Vagina (tissue), 2 donors: ENCODE measurements at places on chromosomes 1 and 21.

- DNase-seq = no peak
Measured at GRCh38 chr1:165899461-165899941, 72.1 kb downstream of the UCK2 start.

GRCh38 chr1:178543290-178543607 is 30.3 kb downstream of the TEX35 start:
- DNase-seq = no peak

DNA sequence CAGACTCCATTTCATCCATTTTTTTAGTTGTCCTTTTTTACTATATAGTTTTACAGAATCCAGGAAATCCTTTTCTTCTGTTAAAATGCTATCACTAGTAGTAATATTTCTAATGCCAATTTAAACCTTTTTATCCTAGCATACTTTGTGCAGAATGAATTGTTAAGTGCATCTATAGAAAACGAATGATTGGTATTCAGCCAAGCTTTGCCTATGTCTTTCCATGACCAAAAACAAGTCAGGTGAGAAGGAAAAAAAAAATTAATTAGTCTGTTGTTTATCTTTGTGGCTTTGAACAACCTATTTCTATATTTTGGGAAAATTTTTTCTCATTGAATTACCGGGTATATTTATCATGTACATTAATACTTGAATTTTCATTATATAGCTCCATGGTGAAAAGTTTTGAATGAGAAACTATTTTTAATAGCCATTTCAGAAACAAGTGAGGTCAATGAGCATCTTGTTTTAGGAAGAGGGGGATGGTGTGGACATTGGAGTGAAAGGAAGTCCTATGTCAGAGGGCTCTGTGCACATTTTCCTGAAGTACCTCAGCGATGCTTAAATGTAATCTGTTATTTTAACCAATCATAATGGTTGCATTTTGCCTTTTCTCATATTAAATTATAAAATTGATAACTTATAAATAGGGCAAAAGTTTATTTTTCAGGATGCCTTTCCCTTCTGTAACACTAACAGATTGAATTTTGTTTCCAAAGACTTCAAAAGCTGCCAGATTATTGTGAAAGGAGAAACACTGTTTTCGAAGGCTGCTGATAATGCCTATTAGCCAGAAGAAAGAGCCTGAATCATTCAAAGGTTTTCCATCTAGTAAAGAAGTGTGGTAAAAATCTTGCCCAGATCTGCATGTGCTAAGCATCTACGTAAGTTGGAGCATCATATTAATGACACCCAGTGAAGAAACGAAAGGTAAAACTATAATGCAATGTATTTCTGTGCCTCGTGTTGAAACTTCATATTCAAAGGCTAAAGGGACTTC is 73.8 kb upstream of the S1PR1 start:
- no peak for DNase-seq

- DNase-seq = no peak
Measured at GRCh38 chr21:36908260-36908908, 58.1 kb downstream of the HLCS start.

DNA sequence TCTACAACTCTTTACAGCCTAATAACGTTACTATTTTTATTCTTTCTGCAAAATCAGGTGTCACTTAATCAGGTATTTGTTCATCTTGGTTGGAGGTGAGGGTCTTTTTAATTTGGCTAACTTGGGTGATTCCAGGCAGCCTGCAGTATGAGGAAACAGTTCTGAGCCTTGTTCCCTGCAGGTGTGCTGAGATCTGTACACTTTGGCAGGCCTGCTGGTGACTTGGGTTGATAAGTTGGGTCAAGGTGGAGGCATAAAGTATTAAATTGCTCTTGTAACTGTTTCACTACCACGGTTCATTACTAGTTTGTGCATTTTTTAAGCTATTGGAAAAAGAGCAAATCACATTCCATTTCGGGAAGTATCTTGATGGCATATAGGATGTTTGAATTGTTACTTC is 10.0 kb downstream of the MAP3K21 start:
- no peak for DNase-seq

GRCh38 chr1:108041360-108042142 is 76.6 kb upstream of the VAV3 start:
- no peak for DNase-seq

DNA sequence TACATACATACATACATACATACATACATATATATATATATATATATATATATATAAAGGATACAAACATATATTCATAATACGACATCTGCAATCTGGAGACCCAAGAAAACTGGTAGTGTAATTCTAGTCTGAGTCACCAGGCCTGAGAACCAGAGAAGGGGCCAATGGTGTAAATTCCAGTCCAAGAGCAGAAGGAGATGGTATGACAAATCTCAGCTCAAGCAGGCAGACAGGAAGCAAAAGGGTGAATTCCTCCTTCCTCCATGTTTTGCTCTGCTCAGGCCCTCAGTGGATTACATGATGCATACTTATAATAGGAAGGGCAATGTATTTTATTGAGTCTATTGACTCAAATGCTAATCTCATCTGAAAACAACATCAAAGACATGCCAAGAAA is 1060.4 kb upstream of the TMPRSS15 start:
- no peak for DNase-seq

GRCh38 chr1:197017558-197018146 is 40.3 kb downstream of the CFHR5 start:
- no peak for DNase-seq

DNA sequence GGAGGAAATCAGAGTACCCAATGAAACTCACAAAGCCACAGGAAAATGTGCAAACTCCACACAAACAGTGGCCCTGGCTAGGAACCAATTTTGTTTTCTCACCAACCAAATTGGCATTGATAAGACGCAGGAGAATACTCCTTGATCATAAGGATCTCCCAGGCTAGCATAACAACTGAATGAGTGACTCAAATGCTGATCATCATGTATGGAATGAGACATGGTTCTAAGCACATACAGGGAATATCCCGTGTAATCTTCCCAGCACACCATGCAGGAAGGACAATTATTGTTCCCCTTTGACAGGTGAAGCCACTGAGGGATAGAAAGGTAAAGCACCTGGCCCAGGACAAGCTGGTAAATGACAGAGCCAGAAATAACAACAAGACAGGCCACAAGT is 180.0 kb upstream of the DUSP10 start:
- no peak for DNase-seq

GRCh38 chr1:98054786-98055185 is 134.0 kb upstream of the DPYD start:
- DNase-seq = no peak

GRCh38 chr1:71053758-71054157 is 6.1 kb upstream of the PTGER3 start:
- no peak for DNase-seq

GRCh38 chr1:215584389-215584788 is 17.3 kb downstream of the KCTD3 start:
- no peak for DNase-seq

DNA sequence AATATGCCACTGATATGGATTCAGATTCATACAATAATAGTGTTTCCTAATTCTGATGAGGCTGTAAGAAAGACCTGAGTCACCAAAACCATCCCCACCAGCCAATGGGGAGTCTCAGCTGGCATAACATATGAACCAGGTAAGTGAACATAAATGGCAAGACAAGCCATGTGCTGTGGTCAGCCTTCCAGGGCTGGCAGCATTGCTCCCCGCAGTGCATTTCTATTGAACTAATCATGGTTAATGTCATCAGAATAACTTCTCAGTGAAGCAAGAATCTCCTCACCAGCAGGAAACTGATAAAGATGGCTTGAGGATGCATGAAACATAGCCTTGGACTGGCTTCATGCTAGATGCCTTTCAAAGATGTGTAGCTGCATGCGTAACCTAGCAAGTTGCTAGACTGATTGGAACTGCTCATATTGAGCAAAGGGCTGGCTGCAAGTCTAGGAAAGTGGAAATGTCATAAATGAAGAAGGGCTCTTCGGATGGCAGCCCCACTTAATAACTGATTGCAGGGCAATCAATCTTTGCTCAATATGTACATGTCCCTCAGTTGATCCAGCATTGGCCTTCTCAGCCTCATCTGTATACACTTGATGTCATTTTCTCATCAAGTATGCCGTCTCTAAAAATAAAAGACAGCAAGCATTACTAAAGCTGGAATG is 88.0 kb downstream of the NTNG1 start:
- DNase-seq = no peak

DNA sequence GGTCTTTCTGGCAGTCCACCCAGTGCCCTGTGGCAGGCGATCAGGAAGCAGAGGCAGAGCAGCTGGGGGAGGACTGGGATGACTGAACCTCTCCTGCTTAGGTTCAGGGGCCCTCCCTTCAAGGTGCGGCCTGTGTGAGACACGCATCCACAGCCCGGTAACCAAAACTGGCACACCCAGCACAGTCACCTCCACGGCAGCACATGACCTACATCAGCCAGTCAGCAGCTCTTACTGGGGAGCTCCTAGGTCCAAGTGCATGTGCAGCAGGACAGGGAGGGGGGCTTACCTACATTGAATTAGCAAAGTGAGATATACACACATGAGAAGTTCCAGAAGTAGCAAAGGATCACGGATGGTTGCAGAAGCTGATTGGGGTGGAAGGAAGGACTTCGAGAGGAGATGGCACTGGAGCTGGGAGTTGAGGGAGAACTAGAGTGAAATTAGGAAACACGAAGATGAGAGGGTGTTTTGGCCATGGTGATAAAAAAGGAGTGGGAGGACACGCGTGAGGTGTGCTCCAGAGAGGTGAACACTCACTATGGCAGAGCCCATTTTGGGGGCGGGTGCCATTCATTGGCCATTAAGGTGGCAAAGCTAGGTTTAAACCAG is 51.4 kb upstream of the IRF2BP2 start:
- DNase-seq = no peak

DNA sequence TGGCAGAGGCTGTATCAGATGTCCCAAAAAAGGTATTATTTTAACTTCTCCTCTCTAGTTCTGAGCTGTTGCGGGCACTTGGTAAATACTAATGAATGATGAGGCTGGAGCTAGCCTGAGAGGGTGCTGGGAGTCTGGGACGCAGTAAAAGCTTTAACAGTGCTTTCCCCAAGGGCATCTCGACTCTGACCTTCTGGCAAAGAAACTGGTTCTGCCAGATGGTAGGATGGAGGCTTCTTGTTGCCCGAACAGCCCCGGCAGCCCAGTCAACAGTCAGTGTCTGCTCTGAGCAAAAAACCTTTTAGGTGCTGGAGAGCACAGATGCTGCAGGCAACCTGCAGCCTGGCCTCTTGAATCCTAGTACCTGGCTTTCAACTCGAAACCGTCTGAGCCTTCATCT is 2.5 kb upstream of the PNRC2 start:
- no peak for DNase-seq

DNA sequence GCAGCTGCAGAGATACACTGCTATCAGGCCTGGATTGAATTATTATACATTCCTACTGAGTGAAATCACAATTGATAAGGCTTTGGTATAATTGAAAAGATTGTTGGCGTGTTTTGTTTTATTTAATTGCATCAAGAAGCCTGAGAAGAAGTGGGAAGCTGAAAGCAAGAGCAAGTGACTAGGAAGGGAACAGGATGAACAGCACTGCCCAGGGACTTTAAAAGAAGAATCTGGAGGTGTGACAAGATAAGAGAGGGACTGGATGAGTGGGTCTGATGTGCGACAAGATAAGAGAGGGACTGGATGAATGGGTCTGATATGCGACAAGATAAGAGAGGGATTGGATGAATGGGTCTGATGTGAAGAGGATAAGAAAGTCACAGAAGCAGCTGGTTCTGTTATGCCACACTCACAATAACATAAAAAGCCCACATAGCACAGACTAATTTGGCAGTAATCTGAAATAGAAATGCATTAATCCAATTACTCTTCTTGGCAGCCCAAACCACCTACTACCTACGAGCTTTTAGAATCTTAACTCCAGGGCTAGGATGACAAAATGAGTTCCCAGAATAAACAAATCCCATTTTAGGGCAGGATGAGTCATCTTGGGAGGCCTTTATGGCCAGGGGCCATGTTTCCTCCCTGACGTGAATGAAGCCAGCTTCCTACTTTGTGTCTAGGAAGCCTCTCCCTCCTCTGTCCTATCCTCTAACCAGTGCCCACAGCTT is 129.7 kb downstream of the DUSP10 start:
- no peak for DNase-seq

DNA sequence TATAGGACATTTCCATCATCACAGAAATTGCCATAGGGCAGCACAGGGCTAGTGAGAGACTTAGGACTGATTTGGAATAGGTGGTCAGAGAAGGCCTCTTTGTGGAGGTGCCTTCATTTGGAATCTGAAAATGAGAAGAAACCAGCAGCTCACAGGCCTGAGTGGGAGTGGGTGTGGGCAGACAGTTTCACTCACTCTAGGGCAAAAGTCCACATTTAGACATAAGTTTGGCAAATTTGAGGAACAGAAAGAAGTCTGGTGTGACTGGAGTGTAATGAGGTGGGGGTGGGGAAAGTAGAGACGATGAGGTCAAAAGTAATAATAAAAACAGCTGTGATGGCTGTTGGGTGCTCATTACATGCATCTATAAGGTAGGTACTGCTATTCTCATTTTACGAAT is 22.4 kb upstream of the BCAR3 start:
- no peak for DNase-seq

GRCh38 chr1:94819945-94820746 is at the start of gene SLC44A3:
Gene SLC44A3, plus strand, starts transcription at chr1:94820357. Its CDS starts 95 bp downstream, at chr1:94820452.
- no peak for DNase-seq

- DNase-seq = no peak
Measured at GRCh38 chr1:198258491-198258890, 101.7 kb downstream of the NEK7 start.

DNA sequence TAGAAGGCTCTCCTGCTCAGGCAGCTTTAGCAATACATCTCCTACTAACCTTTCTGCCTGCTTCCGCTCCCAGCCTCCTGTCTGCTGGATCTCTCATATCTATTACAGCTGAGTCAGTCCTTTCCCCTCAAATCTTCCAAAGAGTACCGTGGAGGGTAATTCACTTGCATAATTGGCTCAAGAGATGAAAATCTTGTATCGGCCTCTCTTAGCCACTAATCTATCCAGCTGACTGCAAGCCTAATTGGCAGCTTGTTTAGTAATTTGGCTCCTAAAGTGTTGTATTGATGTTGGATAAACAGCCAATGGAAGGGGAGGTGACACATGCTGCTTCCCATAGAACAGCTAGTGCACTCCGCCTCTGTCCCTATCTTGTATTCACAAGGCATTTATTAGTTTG is 195.7 kb downstream of the GPATCH2 start:
- DNase-seq = no peak
